LoVo (cell line): ENCODE measurements at places on chromosomes 3 and 15.

DNA sequence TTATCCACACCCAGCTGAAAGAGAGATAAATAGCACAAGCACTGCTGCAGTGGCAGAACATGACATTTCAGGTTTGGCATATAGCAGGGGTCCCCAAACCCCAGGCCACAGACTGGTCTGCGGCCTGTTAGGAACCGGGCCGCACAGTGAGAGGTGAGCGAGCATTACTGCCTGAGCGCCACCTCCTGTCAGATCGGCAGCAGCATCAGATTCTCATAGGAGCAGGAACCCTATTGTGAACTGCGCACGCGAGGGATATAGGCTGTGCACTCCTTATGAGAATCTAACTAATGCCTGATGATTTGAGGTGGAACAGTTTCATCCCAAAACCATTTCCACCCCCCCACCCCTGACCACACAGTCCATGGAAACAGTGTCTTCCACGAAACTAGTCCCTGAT lies 54.6 kb downstream of the CCR4 start:
- no peak for DNase-seq

GRCh38 chr15:62494197-62494596 lies 329.1 kb upstream of the C2CD4B start:
- DNase-seq, result no peak

- DNase-seq, result no peak
Observed at GRCh38 chr3:39445927-39446326, 21.6 kb upstream of the MOBP start.

DNA sequence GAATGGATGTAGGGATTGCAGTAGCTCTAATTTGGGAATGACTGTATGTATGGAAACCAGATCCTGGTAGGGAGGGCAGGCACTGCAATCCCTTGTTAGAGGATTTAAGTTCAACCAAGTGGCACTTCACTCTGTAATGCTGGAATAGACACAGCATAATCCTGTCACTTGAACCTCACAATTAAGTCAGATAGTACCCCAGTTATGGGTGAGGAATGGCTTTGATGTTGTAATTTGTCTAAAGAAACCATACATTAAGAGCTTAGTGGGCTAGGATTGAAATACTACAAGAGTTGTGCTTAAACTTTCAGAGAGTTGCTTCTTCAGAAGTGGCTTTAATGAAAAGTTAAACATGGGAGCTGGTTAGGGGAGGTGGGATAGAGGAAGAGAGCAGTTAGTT lies 9.3 kb downstream of the RAB7A start:
- DNase-seq, result no peak

DNA sequence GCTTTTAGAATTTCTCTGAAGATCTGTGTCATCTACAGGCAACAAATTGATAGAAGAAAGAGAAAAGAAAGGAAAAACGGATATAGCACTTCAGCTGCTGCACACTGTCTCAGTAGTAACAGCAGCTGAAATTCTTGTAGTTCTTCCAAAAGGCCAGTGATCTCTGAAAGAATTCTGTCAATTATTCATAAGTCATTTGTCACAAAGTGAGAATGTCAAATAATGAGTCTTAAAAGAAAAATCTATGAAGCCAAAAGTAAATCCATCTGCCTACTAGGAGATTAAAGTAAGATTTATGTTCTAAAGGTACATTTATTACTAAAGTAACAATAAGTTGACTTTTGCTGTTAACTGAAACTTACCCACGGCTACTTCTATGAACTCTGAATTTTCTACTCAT lies 24.6 kb downstream of the IFT80 start:
- no peak for DNase-seq

DNA sequence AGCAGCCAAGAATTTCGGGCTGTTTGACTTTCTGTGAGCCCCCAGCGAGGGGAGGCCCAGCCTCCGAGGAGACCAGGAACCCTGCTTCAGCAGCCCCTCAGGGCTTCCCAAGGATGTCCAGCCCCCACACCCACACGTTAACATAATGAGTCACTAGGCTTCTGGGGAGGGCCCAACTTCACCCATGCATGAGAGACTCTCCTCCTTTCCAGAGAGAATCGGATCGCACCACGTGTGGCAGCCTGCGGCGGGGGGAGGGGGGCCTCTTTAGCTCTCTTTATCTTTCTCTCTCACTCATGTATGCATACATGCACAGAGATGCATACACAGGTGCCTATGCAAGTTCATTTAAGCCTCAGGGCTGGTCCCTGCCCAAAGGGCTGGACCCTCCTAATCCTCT lies 3.1 kb upstream of the AP2M1 start:
- DNase-seq, result no peak

GRCh38 chr3:6471744-6472143 lies 389.2 kb upstream of the GRM7 start:
- DNase-seq, result no peak

GRCh38 chr3:110164632-110165369 lies 827.5 kb upstream of the DPPA4 start:
- DNase-seq, result no peak

DNA sequence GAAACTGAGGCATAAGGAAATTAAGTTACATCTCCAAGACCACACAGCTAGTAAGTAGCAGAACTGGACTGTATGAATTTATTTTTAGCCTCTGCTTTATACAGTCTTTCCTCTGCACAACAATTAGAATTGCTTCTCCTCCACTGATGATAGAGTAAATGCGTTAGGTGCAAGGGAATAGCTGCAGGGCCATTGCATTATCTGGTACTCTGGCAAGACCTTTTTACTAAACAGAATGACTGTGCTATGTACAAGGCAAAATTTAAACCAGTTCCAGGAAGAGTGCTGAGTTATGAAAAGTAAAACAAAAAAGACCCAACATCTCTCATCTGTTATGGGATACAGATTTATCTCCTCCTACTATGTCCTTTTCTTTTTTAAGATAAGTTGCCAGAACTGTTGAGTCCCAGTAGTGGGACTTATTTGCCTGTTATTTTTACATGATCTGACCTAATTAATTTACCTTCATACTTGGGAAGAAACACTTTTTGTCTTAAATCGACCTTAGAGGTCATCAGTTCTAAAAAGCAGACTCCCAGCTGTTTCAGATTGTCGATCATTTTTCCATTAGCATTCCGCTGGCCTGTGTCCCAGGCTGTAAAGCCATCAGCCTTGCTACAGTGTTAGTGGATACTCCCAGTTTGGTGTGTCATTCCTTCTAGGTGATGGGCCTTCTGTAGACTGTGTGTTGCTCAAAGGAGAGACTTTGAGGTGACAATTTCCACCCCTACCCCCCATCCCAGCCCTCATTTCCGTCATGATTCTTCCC lies 147.5 kb upstream of the NUDT16 start:
- no peak for DNase-seq

GRCh38 chr3:159727506-159727905 lies 261.1 kb upstream of the IL12A start:
- no peak for DNase-seq

GRCh38 chr3:183619624-183620251 lies 15.7 kb upstream of the KLHL24 start:
- DNase-seq, result no peak

GRCh38 chr15:77019521-77020331 lies 24.8 kb downstream of the PSTPIP1 start:
- DNase-seq, result no peak

- DNase-seq, result no peak
Observed at GRCh38 chr3:165532851-165533250, 304.4 kb downstream of the BCHE start.

DNA sequence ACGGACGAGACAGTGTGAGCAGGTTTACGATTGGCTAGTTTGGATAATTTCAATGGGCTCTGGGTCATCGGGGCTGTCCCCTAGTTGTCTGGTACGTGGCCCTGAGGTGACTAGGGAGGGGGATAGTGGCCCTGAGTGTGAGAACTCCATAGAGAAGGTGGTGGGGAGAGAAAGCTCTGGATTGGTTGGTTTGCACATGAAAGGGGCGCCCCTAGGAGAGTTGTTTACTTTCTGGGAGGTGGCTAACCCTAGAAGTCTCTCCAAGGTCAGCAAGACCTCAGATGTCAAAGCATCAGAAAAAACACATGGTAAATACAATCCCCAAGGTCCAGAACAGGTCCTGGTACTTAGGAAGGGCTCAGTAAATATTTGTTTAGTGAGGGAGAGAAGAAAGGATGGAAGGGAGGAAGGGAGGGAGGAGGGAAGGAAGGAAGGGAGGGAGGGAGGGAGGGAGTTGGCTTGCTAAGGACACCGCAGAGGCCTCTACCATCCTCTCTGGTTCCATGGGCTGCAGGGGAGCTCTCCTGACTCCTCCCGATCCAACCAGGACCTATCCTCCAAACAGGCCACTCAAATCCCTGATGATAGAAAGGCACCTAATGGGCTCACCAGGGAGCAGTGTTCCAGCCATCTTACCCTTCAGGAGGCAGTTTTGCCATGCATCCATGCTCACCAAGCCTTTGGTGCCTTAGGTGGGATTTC lies 3.0 kb upstream of the TRH start:
- no peak for DNase-seq

DNA sequence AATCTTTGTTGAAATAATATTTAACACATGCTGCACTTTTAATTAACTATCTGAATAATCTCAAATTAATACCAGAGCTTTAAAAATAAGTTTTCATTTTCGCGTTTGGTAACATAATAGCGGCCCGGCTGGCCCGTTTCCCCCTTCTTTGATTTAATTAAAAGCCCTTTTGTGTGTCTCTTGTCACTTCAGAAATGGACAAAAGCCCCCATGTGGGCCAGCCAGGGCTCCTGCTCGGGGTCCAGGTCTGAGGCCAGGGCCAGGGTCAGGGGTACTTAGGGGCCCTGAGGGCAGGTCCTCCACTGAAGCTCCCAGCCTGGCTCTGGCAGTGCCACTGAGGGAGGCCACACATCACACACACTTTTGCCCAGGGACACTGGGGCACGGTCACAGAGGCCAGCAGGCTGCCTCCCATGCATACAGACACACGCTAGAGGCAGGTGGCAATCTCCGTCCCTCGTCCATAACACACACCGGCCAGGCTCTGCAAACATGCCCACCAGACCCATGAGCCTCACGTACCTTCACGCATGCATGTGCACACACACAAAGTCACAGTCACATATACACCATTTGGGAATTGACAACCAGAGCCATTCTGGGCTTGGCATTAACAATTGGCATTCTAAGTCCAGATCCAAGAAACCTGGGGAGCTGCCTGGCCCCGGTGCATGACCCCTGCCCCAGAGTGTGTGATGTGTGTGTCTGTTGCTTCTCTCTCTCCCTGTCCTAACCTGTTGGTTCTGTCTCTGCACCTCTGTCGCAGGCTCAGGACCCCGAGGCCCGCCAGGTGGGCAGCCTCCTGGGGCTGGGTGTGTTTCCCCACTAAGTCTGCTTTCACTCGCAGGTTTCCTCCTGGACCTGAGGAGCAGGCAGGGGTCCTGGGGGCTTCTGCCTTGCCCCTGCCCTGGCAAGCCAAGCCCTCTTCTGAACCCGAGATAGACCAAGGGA lies 38.5 kb downstream of the DNAJB8 start:
- no peak for DNase-seq

GRCh38 chr3:15263120-15263519 lies 57.1 kb downstream of the CAPN7 start:
- DNase-seq, result no peak

- DNase-seq, result no peak
Observed at GRCh38 chr3:194672876-194673275, 885 bp upstream of the LSG1 start.

DNA sequence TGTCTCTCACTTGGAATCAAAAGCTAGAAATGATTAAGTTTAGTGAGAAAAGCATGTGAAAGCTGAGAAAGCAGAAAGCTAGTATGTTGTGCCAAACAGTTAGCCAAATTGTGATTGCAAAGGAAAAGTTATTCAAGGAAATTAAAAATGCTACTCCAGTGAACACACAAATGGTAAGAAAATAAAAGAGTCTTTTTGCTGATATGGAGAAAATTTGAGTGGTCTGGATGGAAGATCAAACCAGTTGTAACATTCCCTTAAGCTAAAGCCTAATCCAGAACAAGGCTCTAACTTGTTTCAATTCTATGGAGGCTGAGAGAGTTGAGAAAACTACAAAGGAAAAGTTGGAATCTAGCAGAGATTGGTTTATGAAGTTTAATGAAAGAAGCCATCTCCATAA lies 11.8 kb downstream of the ADGRG7 start:
- no peak for DNase-seq

- DNase-seq, result no peak
Observed at GRCh38 chr3:142127941-142128658, 21.2 kb downstream of the TFDP2 start.

DNA sequence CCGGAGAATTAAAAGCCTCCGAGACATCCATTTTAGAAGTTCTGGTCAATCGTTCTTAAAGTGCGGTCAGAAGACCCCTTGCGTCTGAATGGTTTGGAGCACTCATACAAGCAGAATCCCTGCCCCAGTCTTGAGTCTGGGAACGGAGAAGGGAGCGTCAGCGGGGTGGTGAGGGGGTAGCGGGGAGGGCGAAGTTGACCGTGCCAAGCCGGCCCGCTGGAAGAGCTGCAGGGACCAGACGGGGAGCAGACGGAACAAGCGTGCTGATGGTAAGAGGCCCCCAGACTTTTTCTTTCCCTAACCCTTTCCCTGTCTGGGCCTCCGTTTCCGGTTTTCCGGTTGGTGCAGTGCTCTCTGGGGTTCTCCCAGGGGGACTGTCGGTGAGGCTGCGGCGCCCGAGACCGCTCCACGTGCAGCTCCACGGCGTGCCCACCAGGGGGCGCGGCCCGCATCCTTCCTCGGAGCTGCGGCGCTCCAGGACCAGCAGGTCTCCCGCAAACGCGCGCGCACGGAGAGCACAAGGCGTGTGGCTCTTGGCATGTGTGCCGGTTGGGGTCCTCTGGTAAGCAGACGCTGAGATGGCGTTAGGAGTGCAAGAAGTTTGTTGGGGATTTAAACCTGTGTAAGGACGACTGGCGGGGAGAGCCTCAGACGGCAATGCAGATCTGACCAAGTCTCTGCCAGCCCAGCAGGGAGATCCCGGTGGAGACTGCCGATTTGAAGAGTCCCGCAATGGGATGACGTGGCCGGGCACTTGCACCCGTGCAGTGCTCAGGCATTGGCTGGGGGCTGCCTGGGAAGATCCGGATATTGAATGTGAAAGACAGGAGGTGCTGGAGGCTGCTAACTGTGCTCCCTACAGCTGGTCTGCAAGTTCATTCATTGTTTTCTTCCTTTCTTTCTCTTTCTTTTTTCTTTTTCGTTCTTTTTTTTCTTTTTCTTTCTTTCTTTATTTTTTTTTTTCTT lies 19.2 kb upstream of the CORO2B start:
- peak; percentile 78 for DNase-seq

DNA sequence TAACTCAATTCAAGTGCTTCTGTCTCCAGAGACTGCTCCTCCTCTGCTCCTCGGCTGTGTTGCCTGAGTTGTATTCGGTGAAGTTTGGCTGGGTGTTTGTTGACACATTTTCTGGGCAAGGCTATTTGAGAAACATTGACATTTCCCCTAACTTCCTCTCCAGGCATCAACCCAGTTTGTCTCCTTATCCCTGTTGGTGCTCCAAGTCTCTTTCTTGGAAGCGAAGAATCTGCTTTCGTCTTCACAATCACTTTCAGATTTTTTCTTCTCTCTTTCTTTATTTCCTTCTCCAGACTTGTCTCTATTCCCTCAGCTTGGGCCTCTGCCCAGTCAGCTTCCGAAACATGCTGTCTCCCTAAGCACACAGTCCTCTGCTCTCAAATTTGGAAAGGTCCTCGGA lies 84.7 kb downstream of the ETV5 start:
- DNase-seq, result no peak

GRCh38 chr3:38126121-38126892 lies 10.6 kb downstream of the ACAA1 start:
- DNase-seq, result no peak
